ENCODE measurements at places on chromosomes 1 and 21.

GRCh38 chr1:56910441-56910985 lies 55.3 kb downstream of the C8B start:
- DNase-seq: no peak

- DNase-seq: no peak
Measured at GRCh38 chr1:24502065-24502708, 449 bp upstream of the RCAN3 start.

GRCh38 chr1:116286541-116286971 lies 86.5 kb upstream of the ATP1A1 start:
- DNase-seq: no peak

GRCh38 chr1:244964112-244964971 lies 100.0 kb upstream of the HNRNPU start:
- DNase-seq: no peak

- no peak for DNase-seq
Measured at GRCh38 chr1:198015309-198015708, 98.1 kb downstream of the LHX9 start.

DNA sequence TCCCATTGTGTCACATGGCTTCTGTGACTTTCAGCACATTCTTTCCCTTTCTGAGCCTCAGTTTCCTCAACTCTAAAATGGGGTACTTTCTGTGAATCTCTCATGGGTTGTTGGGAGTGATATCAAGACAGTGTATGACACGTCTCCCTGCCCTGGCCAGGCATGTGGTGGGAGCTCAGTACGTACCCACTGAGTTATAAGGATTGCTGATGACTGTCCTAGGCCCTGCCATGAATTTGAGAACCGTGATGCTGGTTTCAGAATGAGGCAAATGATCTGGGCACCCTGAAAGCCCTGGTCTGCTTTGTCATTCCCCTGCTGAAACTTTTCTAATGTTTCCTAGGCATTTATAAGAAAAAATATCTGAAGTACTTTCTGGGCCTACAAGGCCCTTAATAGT lies 3.6 kb downstream of the ZNF362 start:
- DNase-seq: no peak
